ENCODE measurements at places on chromosomes 6 and 20.
A peak's percentile ranks its signal among the peaks of the same experiment; 100 is the strongest.

GRCh38 chr6:75818098-75818855, 69.2 kb downstream of the MYO6 start:
- DNase-seq: no peak

GRCh38 chr6:122839906-122840305, 50.8 kb downstream of the SMPDL3A start:
- no peak for DNase-seq

DNA sequence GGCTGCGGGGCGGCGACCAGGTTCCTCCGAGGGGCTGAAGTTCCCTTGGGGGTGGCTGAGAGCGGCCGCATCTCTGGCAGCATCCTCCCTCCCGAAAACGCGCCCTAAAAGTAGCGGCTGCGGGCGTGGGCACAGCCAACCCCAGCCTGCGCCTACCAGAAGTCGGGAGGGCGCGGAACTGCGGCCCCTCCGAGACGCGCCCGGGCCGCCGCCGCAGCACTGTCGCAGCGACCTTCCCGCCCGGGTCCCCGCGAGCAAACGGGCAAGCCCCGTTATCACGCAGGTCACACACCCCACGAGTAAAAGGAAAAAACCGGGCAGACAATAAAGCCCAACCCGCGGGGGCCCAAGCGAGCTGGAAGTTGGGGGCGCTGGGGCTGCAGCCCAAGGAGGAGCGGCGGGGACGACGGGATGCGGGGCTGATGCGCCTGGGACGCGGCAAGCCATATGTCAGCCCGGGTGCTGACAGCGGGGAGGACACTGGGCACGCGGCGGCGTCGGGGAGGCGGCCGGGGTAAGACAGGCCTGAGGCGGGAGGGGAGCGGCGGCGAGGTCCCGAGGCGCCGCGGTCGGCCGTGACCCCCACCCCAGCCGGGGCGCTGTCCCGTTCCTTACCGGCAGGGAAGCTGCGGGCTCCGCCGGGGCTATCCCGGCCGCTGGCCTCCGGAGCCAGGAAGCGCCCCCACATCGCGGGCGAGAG, 659 bp downstream of the CEP85L start:
- DNase-seq: peak; percentile 40

- DNase-seq: no peak
Measured at GRCh38 chr6:111789598-111789997, 83.7 kb downstream of the FYN start.

DNA sequence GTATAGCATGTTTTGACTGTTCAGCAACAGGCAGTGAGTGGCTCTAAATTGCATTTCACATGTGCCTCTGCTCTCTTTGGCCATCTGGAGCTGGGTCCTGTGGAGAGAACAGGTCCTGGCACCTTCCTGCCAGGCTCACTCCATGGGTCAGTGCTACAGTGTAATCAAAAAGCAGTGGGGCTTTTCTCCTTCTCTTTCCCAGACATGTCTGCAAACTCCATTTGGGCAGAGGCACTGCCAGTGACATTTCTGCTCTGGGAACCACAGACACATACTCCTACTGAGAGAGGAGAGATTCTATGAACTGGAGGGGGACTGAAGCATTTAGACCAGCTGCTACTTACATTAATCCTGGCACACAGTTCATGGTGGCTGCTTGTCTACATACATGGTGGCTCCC, 68.3 kb upstream of the TRAF3IP2 start:
- DNase-seq: no peak

- DNase-seq: no peak
Measured at GRCh38 chr6:45474376-45474775, 96.6 kb upstream of the SUPT3H start.

DNA sequence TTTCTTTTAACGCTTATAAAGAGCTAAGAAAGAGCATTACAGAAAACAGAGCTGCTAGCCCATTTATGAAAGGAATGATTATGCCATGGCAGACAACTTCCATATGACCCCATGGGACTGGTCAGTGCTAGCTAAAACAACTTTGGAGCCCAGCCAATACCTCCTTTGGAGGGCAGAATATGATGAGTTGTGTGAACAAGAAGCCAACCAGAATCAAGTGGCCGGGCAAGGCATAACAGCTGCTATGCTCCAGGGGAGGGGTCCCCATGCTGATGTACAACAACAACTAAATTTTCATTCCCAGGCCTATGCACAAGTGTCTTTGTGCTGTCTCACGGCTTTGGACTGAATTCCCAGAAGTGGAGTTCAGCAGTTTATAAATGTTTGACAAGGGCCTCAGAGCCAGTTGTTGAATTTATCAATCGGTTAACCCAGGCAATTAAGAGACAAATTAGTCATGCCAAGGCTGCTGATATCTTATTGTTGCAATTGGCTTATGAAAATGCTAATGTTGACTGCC, 65.0 kb upstream of the ASCC3 start:
- DNase-seq: no peak

DNA sequence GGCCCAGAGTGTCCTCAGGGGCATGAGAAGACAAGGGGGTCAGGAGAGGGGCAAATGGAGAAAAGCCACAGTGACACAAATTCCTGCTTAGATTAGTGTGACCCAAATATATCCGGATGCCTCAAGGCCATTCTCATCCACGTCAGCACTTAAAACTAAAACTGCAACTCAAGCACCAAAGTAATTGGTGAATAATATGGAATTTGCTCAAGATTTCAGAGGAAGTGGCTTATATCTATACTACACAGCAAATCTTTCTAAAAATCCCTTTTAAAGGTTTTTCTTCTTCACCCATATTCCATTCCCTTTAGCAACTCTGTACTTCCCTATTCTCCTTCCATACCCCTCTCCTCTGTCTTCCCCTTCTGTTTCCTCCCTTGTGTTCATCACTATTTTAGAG, 15.2 kb downstream of the DEF6 start:
- no peak for DNase-seq

- DNase-seq: no peak
Measured at GRCh38 chr6:21767891-21768648, 174.5 kb downstream of the SOX4 start.

GRCh38 chr6:154041001-154041400, 2.0 kb downstream of the OPRM1 start:
- no peak for DNase-seq

DNA sequence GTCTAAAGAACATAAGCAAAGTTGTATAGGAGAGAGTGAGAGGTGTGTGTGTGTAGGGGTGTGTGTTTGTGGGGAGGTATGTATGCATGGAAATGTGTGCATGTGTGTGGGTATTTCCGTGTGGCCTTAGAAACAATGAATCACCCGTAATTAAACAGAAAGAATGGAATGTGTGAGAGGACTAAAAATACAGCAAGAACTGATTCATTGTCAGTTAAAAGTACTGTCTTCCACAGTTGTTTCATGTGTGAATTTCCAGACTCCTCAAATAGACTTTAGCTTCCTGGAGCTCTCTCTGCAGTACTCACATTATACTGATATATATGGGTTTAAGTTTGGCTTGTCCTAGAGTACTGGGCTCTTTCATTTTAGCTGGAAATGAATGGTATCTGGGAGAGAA, 145.7 kb downstream of the RIMS1 start:
- no peak for DNase-seq

DNA sequence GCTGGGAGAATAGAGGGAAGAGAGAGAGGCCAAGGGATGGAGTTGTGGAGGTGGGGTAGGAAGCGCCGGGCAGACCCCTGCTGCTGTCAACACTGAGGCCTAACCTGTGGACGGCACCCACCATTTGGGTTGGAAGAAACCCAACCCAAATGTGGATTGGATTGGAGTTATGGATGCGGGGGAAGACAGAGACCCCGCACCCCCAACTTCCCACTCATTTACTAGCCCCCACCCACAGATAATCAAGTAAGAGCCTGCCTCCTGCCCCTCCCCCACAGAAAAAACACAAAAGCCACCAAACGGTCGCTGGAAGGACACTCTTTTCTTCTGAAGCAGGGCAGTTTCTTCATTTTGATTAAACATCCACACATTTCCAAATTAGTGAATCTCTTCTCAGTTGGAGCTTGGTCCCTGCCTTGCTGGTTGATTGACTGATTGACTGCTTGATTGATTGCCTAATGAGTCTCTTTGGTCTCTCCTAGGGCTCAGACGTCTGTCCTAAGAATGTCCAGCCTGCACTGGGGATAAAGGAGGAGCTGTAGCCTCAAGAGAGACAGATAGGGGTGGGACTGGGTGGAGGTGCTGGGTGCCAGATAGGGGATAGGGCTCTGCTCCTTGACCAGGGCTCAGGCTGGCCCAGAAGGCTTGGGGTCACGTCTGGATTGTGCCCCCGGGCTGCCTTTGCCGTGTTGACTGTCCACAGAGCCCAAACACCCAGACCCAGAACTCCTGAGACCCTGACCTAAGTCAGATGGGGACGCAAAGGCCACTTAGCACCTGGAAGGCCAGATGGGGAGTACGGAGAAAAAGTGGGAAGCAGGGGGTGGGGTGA, 74.9 kb upstream of the FOXP4 start:
- no peak for DNase-seq

DNA sequence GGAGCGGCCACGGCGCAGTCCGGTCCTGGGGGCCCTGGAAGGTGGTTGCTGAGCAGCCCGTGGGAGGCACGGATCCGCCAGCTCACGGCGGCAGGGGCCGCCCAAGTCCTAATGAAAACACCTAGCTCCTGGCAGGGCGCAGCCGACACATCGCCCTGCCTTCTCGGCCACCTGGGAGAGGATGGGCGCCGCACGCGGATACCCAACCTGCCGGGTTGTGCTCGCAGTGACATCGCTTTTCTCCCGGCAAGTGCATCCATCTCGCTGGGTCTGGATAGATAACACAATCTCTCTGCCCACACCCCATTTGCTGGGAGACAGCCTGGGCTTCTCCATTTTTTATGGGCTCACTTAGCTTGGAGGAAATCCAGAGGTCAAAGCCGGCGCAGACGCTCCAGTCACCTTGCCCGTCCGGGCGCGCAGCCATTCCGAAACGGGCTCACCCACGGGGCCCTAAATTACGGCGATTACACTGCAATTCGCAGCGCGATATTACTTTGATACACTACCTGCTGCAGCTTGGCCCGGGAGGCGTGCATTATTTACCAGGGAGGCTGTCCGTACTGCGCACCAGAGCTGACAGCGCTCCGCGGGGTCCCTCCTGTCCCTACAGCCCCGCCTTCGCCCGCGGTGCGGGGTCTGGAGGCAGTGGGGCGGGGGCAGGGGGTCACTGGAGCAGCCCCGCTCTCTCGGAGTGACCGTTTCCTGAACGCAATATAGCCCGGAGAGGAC, 36.2 kb upstream of the CCDC167 start:
- DNase-seq: peak; percentile 69

DNA sequence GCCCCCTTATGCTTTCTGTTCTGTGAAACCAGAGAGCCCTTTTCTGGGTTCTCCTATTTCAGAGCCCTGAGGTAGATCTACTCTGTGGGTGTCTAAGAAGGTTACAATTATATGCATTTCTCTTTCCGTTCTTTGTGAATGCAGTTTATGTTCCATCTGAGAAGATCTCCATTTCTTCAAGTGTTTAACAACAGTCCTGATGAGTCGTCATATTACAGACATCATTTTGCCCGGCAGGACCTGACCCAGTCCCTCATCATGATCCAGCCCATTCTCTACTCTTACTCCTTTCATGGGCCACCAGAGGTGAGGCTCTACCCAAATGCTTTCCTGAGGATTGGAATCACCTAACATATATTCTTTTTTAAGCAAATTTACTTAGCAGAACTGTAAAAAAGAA, 18.8 kb upstream of the SMIM26 start:
- DNase-seq: no peak

GRCh38 chr6:81693266-81693665, 59.2 kb downstream of the TENT5A start:
- DNase-seq: no peak

- no peak for DNase-seq
Measured at GRCh38 chr6:28910901-28911690, 12.7 kb downstream of the TRIM27 start.

DNA sequence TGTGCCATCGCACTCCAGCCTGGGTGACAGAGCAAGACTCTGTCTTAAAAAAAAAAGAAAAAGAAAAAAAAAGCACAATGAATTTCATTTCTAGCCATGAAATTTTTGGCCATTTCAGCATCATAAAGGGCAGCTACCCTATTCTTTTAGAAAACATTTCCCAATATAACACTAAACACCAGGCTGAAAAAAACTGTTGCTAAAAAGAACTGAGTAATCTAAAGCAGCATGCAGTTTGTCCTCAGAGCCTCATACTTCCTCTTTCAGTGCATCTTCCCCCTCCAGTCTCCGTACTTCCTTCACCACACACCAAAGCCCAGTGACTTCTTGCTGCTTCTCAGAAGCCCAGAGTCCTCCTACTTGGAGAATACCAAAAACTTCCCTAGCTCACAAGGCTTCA, 5.6 kb upstream of the IFNGR1 start:
- DNase-seq: peak; percentile 31

DNA sequence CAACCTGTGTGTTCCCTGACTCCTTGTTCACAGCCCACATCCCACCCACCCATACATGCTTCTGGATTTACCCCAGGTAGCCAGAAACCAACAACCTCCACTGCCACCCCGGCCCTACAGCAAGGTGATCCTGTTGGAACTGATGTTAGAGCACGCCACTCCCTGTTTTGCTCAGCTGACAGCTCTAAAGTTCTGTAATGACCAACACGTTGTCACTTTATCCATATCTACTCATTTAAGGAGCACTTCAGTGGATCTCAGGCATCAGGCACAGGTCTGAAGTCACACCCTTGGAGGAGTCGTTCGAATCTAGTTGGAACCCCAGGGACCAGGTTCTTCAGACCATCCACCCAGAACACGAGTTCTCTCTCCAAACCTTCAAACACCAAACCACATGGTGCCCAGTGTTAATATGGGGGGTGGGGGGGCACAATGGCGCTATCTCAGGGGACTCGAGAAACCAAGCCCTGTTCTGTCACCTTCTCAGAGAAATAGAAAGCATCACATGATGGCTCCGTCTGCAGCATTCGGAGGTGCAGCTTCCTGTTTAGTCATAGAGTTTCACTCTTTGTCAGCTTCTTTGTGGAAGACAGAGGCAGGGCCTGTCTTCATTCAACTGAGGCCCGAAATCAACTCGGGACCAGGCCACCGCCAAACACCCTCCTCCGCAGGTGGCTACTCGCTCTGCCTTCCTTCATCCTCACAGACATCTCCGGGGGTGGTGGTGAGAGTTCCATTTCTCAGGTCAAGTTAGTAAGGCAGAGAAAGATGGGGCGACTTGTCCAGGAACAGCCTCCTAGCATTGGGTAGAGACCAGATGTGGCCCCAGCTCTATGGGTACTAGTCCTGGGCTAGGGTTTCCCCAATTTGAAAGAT, 142.2 kb downstream of the NFATC2 start:
- no peak for DNase-seq

GRCh38 chr20:34883087-34883688, 6.8 kb downstream of the ACSS2 start:
- DNase-seq: no peak

GRCh38 chr6:5469101-5469846, 208.0 kb downstream of the FARS2 start:
- DNase-seq: no peak

GRCh38 chr6:42688281-42688680, 34.1 kb downstream of the PRPH2 start:
- no peak for DNase-seq

DNA sequence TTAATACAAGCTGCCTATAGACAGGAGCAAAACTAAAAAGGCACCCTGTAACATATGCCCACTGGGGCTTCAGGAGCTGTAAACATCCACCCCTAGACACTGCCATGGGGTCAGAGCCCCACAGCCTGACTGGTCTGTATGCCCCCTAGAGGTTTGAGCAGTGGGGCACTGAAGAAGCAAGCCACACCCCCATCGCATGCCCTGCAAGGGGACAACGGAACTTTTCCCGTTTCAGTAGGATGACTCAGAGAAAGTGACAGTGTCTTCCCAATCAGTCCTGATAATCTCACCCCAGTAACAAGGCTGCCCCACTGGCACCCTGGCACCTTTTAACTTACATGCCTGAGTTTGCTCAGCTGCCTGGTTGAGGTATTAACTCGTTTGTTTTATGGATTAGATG, 35.9 kb downstream of the BEND3 start:
- DNase-seq: peak; percentile 85
